ENCODE measurements at places on chromosomes 12 and 14.

DNA sequence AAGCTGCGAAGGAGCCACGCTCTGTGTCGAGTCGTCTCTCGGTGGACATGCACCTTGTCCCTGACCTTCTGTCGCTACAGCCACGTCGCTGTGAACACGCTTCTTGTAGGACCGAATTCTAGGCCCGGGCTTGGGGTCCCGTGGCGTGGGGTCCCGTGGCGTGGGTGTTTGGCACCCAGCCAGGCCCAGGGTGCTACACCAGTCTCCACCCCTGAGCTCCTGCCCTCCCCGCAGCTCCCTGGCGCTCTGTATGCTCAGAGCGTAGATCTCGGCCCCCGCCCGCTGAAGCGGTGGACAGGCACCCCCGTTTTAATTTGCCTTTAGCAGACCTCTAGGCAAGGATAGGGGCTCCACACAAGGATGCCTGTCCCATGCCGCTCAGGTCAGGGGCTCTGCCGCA is 16.5 kb downstream of the MMP17 start:
- DNase-seq = no peak

GRCh38 chr12:115174920-115175319 is 490.9 kb upstream of the TBX3 start:
- no peak for DNase-seq

- DNase-seq = no peak
These were observed 288.0 kb downstream of the ZFP36L1 start for GRCh38 chr14:68504861-68505260.

DNA sequence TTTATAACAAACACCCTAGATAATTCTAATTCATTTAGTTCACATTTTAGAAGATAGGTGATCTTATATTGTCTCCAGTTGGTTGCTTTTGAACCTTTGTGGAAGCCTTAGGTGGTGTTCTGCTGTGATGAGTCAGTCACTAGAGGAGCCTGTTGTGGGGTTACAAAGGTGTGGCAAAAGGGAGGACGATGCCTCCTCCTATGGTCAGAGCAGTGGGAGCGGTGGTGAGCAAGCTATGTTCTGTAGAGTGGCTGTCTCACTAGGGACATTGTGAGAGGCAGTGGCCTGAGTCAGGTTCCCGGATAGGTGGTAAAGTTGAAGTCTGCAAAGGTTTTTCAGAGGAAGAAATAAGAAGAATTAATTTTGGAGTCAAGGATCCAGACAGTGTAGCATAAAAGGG is 71.6 kb upstream of the USP44 start:
- no peak for DNase-seq

DNA sequence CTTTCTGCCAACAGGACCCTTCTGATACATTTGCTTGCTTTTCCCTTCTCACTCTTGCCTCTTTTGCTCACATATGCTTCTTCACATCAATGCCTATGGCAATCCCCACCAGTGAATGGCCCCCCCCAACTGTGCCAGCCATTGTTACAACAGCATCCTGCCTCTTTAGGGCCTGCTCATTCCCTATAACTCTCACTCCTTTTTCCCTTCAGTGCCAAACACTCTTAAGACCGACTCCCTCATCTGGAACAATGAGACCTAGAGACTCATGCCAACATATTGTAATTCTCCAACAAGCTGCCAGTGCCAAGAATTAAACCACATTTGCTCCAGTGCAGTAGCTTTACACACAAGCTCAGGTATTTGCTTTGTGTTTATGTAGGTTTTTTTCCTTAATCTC is 189.0 kb downstream of the SOX5 start:
- DNase-seq = no peak

GRCh38 chr14:65501328-65501727 is 88.8 kb downstream of the FUT8 start:
- no peak for DNase-seq

DNA sequence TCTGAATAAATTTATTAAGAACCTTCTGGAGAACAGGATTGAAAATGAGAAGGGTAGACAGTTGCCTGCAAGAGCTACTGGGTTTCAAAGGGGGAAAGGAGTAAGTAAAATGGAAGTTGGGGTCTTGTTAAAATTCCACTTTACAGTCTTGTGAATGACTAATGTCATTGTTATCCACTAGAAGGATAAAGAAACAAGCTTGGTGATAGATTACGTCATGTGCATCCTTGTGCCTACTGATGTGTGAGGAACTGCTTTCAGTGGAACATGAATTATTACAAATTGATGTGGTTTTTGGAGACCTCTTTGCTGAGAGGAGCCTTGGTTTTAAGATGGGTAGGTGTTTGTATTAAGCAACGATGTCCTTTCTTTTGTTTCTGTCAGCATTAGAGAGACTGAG is 272.5 kb upstream of the PRICKLE1 start:
- no peak for DNase-seq

GRCh38 chr12:84924981-84925380 is 12.4 kb upstream of the SLC6A15 start:
- no peak for DNase-seq

GRCh38 chr14:99612071-99612737 is 8.2 kb upstream of the CCDC85C start:
- no peak for DNase-seq

- DNase-seq = no peak
These were observed 21.6 kb upstream of the MED13L start for GRCh38 chr12:116299064-116299463.

GRCh38 chr14:92649066-92649465 is 99.4 kb downstream of the LGMN start:
- DNase-seq = no peak

DNA sequence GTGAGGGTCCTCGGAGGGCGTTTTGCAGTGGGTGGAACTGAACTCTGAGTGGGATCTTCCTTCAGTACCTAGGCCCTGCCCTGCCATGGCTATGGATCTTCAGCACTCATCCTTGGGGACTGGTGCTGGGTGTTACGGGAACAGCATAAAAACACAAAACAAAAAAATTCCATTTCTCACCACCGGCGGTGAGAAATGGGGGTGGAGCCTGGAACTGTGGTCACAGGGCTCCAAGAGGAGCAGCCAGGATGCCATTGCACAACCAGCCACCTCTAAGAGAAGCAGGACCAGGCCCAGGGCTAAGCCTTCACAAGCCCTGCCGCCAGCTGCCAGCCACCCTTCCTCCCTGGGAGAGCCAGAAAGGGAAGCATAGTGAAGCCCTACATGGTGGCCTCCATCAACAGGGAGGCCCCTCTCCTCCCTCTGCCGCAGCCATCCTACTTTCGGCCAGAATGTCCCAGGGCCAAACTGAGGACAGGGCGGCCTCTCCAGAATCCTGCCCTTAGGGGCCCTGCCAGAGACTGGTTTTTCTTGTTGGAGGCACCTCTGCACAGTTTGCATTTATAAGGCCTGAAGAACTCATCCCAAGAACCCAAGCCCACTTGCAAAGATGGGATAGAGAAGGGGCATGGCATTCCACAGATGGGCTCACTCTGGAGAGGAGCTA is 76.5 kb downstream of the VCPKMT start:
- no peak for DNase-seq

GRCh38 chr12:95653771-95654546 is 102.7 kb upstream of the USP44 start:
- no peak for DNase-seq

GRCh38 chr12:98980508-98980907 is 335.4 kb downstream of the APAF1 start:
- DNase-seq = no peak

- DNase-seq = no peak
These were observed 62.3 kb upstream of the EGLN3 start for GRCh38 chr14:34012978-34013720.

DNA sequence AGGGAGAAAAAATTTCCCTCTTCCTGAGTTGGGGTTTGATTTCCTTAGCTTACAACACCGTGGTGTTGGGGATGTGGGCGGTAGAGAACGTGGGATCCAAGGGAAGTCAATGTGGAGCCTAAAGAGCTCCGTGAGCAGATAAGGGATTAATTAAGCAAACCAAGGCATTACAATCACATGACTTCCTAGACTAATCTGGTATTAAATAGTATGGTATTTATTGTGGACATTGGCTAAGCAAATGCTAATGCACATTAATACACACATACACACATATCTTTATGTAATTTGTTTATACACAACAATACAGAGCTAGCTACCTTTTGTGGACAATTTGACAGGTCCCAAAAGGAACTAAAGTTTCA is 791 bp upstream of the RNF41 start:
- no peak for DNase-seq

GRCh38 chr14:105060751-105061427 is 4.3 kb downstream of the GPR132 start:
- no peak for DNase-seq

- no peak for DNase-seq
These were observed 8.1 kb downstream of the DNAI7 start for GRCh38 chr12:25186788-25187402.

- no peak for DNase-seq
These were observed 85.6 kb downstream of the OTOGL start for GRCh38 chr12:80184926-80185325.

DNA sequence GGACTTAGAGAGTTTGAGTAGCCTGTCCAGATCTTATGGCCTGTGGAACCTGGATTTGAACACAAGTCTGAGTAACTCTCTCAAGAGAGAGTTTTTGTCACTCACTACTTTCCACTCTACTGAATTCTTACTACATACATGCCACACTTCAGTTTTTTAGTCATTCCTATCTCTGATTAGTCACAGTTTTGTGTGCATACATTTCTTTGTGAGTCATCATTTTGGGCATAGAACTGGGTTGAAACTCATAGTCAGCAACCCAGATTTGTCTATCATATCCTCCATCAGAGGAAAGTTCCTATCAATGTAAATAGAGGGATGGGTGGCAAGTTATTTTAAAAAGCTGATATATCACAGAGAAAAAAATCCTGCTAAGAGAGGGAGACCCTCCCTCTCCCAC is 42.9 kb downstream of the FLRT2 start:
- no peak for DNase-seq

DNA sequence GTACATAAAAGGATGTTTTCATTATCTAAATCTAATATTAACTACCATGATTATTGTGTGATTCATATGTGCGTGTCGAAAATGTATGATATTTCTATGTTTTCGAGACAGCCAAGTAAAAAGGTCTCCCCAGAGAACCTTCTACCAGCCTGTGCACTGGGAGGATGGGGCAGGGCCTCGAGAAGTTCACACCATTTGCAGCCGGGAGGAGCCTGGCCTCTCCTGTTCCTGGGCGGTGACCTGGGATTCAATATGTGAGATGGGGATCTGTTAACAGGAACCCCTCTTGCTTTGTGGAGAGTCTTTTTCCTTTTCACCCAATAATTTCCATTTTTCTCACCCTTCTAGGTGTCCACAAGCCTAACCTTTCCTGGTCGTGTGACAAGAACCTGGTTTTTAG is 189.3 kb downstream of the IPO8 start:
- no peak for DNase-seq

DNA sequence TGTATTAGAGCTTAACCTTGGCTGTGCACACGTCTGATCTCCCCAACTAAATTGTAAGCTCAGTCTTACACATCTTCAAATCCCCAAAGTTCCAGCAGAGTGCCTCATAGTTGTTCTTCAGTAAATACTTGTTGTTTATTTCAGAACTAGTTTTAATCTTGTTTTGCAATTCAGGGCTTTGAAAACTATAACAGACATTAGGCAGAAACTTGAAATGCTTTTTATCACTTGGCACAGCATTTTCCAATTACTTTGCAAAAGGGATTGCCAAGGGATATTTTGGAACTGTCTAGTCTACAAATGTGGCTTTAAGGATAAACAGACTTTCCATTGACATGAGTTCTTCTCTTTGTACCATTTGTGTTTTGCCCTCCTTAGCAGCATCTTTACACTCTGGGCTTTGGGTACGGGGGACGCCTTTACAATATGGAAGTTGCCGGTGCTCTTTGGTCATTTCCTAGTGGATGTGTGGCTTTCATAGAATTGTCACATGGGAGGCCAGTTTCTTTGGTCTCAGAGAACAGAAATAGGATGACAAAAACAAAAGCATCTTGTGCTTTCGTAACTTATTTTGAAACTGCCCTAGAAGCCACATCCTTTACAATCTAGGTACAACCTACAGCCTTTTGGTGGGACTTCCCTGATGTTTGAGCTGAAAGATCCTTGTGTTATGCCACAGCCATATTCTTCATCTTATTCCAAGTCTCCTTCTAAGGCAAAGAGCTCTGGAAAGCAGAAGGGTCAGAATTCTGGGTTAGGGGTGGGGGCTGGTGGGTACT is 96.9 kb downstream of the NPAS3 start:
- no peak for DNase-seq

DNA sequence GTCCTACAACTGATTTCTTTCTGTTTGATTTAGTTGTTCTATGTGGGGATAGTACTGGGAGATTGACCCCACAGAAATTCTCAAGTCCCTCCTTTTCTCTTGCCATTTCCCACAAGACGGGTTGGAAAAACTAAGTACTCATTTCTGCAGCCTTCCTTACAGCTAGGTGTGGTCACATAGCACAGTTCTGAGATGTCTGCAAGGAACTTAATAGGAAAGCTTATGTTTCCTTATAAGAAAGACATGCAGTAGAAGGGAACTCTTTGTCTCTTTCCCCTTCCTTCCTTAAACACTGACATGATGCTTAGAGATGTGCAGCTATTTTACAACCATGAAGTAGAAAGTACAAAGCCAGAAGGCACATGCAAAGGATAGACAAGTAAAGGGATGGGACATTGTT is 113.7 kb downstream of the PTPRR start:
- no peak for DNase-seq

GRCh38 chr12:128671528-128672042 is 152.2 kb downstream of the SLC15A4 start:
- DNase-seq = no peak

GRCh38 chr14:60064491-60065072 is 27.1 kb upstream of the PCNX4 start:
- DNase-seq = no peak

DNA sequence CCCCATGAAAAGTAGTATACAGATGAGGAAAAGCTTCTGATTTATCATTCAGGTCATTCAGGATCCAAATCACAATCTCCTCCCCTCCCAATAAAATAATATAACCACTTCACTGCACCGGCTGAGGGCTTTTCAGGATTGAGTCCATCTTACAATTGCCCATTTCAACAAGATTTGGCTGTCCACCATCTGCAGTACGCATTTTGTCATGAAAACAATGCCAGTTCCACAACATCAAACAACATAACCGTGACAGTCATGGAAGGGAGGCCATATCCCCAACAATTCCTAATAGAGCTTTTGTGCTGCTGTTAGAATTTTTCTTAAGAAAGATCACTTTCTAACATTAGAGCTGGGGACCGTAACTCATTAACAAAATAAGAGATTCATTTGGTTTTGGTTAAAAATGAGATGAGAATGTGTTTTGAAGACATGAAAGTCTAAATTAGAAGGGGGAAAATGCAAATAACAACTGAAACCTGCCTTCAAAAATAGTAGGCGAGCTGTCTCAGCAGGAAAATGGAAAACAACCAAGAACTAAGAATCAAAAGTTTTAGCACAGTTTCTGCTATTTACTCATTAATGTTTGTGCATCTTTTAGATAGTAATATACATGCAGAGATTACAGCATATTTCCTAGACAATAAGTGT is 38.3 kb upstream of the TMTC2 start:
- no peak for DNase-seq

GRCh38 chr14:55746558-55746957 is 166.6 kb downstream of the KTN1 start:
- no peak for DNase-seq

GRCh38 chr14:42140831-42141279 is 534.2 kb downstream of the LRFN5 start:
- DNase-seq = no peak

- no peak for DNase-seq
These were observed 73.2 kb downstream of the PLEKHG3 start for GRCh38 chr14:64777461-64777860.

- no peak for DNase-seq
These were observed 76.4 kb downstream of the PAPOLA start for GRCh38 chr14:96578619-96579018.
